ENCODE measurements at places on chromosomes 7 and 10. TPM values are rescaled to one million over a fixed set of nuclear protein-coding genes. Genes with fewer than 3 reads are reported as not detected.

PRLHR gene
- total RNA-seq = not detected

CRTAC1 gene
- total RNA-seq = under 0.01 TPM

LRRC4 gene
- not detected for total RNA-seq

RAB19 gene
- total RNA-seq = not detected

ZSCAN25 gene
- 9.2 TPM for total RNA-seq

TMEM254 gene
- 6.6 TPM for total RNA-seq

FAM25G gene
- total RNA-seq = not detected

SDHAF3 gene
- 12.4 TPM for total RNA-seq

ACTL6B gene
- not detected for total RNA-seq

ERCC6 gene
- total RNA-seq = 38.0 TPM

CCDC172 gene
- not detected for total RNA-seq

ACBD7 gene
- 0.30 TPM for total RNA-seq

BEND7 gene
- 4.8 TPM for total RNA-seq

MCM10 gene
- total RNA-seq = 0.89 TPM

NPFFR1 gene
- total RNA-seq = not detected

ATOH7 gene
- not detected for total RNA-seq

SNCG gene
- 3.3 TPM for total RNA-seq

PAX4 gene
- not detected for total RNA-seq

LBX1 gene
- not detected for total RNA-seq

BBIP1 gene
- total RNA-seq = 22.0 TPM

RARRES2 gene
- not detected for total RNA-seq

PTPN20 gene
- total RNA-seq = 0.59 TPM

CFAP70 gene
- 0.97 TPM for total RNA-seq

GARIN1A gene
- total RNA-seq = 1.5 TPM

FRAT1 gene
- 0.09 TPM for total RNA-seq

GAD2 gene
- total RNA-seq = not detected

ZNF853 gene
- total RNA-seq = 5.3 TPM

LAMB1 gene
- 432 TPM for total RNA-seq

NPY4R gene
- total RNA-seq = 2.1 TPM

CASTOR2 gene
- 5.6 TPM for total RNA-seq

TFPI2 gene
- 649 TPM for total RNA-seq

TBXAS1 gene
- total RNA-seq = 2.4 TPM

TACC2 gene
- 7.8 TPM for total RNA-seq

ANKRD61 gene
- total RNA-seq = not detected

PPP1R17 gene
- total RNA-seq = not detected

ABCB4 gene
- 0.30 TPM for total RNA-seq

MICALL2 gene
- 31.0 TPM for total RNA-seq

ELFN1 gene
- 0.74 TPM for total RNA-seq

KCNH2 gene
- total RNA-seq = 2.7 TPM

GJD4 gene
- not detected for total RNA-seq

TMEM236 gene
- under 0.01 TPM for total RNA-seq

SSC4D gene
- 0.59 TPM for total RNA-seq
